ENCODE measurements at places on chromosomes 3 and 15.

DNA sequence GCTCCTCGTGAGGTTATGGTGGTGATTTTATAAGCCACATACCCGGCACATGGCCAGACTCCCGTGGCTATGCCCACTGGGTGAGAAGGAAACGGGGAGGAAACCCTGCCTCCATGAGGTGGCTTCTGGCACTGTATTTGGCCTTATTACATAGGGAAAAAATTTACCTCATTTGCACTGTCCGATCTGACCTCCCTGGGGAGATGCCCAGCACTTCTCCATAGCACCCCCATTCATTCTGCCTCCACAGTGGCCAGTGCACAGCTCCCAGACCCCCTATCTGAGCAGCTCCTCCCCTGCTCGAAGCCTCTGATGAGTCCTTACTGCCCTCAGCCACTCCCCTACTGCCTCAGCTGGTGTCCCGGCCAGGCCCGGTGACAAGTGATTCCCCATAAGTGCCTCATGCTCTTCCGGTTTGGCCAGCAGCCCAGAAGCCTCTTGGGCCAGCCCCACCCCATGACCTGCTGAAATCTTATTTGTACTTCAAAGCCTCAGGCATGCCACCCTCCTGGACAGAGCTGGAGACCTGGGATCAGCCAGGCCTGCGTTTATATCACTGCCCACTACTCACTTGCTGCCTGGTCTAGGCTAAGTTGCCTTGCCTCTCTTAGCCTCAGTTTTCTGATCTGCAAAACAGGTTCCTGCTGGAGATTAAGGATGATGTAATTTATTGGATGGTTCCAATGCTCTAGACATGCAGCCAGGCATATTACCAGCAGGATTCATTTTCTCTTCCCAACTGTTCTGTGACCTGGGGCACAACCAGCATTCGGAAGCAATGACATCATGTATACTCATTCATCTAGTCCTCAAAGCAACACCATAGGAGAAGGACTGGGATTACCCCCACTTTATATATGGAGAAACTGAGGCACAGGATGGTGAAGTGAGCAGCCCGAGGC lies 30.6 kb upstream of the SLC6A6 start:
- DNase-seq, result no peak

DNA sequence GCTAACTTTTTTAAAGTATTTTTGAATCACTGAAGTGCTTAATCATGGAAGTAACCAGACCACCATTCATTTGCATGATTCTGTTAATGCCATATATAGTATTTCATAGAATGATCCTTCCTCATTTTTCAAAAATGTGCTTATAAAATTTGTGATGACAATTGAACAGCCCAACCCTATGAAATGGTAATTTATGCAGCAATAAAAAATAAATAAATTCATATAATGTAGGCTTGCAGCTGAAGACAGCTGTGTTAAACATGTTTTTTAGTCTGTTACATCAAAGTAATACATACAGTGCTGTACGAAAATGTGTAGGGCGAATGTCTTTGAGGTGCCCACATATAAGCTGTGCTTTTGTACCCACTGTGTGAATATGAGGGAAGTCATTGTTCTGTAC lies 131.7 kb downstream of the FILIP1L start:
- no peak for DNase-seq

DNA sequence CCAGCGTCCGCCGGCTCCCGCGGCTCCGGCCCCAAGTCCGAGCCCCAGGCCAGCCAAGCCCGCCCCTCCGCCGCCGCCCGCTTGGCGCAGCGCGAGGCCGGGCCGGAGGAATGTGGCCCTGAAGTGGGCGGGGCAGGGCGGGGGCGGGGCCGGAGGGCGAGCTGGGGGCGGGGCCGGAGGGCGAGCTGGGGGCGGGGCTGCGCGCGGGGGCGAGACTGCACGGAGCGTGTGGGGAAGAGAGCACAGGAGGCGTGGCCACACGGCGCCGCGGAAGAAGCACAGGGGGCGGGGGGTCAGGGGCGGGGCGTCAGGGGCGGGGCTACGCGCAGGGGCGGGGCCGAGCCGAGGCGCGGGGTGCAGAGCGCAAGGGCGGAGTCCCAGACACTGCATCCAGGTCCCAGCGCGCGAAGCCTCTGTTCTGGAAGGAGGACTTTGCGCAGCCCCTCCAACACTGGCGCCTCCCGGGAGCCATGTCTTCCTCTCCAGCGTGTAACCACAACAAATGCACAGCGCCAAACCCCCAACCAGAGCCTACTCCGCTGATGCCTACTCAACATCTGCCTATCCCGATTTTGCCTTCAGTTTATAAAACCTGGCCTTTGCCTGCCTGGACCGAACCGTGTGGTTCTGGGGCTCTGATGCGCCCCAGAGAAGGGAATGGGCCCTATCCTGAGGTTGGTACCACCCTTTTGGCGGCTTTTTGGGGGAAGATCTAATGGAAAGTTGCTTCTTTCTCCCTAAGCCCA lies 105.5 kb downstream of the IQSEC1 start:
- DNase-seq, result peak; percentile 78

- no peak for DNase-seq
Observed at GRCh38 chr15:68808770-68809169, 11.9 kb downstream of the ANP32A start.

- no peak for DNase-seq
Observed at GRCh38 chr3:145191543-145191942, 969.4 kb downstream of the PLOD2 start.

DNA sequence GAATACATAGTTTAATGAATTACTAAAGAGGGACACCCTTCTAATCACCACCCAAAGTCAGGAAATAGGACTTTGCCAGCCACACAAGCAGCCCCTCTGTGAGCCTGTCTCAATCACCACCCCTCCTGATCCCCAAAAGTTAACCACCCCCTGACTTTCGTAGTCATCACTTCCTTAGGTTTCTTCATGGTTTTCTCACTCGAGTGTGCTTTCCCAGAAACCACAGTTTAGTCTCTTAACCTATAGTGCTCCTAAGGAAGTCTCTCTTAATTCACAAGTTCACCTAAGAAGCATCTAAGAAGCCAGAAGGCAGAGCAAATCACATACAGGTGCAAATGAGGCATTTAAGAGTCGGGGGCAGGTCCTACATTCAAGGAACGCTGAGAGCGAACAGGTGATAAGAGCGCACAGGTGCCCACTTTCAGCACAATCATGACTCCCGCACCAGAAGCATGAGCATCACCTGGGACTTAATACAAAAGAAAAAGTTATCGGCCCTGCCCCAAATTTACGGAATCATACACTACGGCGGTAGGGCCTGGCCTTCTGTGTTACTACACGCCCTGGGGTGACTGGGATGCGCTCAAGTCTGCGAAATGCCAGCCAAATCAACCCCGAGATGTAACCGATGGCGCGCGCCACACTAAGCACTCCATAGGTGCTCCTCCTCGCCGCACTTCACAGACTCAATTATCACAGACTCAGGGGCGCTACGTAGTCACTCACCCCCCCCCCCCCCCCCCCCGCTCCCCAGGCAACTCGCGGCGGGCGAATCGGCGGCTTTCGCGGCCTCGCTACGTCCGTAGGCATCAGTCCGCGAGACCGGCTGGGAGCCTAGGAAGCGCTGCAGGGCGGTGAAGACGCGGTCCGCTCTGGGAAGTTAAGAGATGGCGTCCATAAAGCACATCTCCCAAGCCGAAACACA lies 815 bp downstream of the ULK4 start:
- DNase-seq, result peak; percentile 12

GRCh38 chr15:53693729-53694475 lies 65.6 kb downstream of the WDR72 start:
- no peak for DNase-seq

- no peak for DNase-seq
Observed at GRCh38 chr3:157594413-157594812, 91.2 kb upstream of the VEPH1 start.

- DNase-seq, result no peak
Observed at GRCh38 chr15:88907111-88907510, 6.1 kb downstream of the MFGE8 start.

DNA sequence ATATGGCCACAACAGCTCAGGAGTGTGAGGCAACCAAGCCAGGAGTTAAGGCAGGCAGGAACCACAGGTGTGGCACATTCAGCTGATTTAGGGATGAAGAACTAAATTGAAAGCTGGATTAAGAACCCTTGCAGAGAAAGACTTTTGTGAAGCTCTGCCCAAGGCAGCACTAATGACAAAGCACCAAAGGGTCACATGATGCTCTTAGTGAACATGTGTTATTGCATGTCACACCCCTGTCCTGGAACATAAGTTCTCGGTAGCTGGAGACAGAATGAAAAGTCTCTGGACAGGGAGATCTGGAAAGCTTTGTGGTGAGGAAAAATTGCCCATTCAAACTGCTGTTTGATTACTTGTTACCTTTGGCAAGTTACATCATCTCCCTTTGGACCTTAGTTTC lies 3.2 kb downstream of the EAF1 start:
- no peak for DNase-seq

DNA sequence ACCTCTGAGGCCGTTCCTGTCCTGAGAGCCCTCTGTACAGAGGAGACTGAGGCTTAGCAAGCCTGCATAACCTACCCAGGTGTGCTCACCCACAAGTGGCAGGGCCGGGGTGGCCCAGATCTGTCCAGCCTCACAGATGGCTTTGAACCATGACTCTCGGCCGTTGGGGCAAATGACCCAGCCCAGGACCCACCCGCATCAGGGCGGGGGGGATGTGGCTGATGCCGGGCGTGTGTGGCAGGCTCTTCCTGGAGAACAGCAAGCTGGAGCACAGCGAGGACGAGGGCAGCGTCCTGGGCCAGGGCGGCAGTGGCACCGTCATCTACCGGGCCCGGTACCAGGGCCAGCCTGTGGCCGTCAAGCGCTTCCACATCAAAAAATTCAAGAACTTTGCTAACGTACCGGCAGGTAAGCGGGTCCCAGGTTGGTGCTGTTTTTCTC lies 133.5 kb downstream of the LRRK1 start:
- no peak for DNase-seq

- no peak for DNase-seq
Observed at GRCh38 chr3:111947231-111947630, 31.6 kb upstream of the ABHD10 start.

GRCh38 chr3:175477651-175478224 lies 618.6 kb downstream of the NAALADL2 start:
- DNase-seq, result no peak

DNA sequence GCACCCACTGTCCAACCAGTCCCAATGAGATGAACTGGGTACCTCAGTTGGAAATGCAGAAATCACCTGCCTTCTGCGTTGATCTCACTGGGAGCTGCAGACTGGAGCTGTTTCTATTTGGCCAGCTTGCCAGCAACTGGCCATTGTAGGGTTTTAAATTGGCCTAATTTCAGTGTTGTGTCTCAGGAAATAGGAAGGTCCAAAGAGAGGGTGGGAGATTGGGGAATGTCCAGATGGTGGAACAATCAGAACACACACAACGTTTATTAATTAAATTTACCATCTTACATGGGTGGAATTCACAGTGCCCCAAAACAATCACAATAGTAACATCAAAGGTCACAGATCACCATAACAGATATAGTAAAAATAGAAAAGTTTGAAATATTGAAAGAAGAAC lies 189.5 kb downstream of the ZNF385D start:
- DNase-seq, result no peak

- no peak for DNase-seq
Observed at GRCh38 chr15:70436428-70436827, 326.9 kb downstream of the UACA start.

- no peak for DNase-seq
Observed at GRCh38 chr3:3627114-3627513, 172.1 kb upstream of the LRRN1 start.

GRCh38 chr3:95311272-95311671 lies 1248.4 kb downstream of the NSUN3 start:
- no peak for DNase-seq

GRCh38 chr15:63473999-63474809 lies 30.2 kb upstream of the USP3 start:
- DNase-seq, result no peak

DNA sequence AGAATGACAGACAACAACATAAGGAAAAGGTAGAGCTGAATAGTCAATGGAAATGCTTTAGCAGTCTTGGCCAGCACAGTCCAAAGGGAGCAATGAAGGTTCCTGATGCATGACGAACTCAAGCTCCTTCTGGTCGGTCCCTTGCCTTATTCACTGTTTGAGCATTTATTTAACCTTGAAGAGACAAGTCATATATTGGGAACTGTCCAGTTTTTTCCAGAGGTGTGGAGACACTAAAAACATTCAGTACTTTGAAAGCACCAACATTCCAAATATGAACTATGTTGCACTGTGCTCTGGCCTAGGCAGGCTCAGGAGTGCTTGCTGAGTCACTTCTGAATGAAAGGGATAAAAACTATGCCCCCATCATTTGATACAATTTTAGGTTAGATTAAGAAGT lies 384.8 kb downstream of the MECOM start:
- DNase-seq, result no peak

- DNase-seq, result no peak
Observed at GRCh38 chr3:160617636-160618035, 52.3 kb upstream of the KPNA4 start.

DNA sequence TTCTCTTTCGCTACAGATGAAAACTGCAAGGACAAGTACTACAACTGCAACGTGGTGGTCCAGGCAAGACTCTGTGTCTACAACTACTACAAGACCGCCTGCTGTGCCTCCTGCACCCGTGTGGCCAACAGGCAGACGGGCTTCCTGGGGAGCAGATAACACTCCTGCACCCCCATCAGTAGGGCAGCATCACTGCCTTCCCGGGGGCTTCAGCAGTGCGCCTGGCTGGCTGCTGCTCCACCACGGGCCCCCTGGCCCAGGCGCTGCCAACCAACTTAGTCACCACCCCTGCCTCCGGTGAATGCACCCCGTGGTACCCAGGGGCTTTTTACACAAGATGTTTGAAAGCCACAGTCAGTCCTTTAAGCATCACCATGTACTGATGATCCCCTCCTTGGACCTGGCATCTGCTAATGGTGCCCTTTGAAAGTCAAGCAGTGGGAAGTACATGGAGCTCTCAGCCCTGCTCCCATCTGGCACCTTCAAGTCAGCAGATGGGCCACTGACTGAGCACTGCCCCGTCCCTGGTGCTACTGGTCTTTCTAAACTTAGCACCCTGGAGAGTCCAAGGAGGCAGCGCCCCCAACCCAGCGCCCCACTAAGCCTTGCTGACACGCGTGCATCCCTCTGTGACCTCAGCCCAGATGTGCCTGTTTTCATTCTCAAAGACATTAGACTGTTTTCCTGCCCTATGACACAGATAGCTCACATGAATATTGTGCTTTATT lies 33.0 kb upstream of the NR2E3 start:
- DNase-seq, result no peak

DNA sequence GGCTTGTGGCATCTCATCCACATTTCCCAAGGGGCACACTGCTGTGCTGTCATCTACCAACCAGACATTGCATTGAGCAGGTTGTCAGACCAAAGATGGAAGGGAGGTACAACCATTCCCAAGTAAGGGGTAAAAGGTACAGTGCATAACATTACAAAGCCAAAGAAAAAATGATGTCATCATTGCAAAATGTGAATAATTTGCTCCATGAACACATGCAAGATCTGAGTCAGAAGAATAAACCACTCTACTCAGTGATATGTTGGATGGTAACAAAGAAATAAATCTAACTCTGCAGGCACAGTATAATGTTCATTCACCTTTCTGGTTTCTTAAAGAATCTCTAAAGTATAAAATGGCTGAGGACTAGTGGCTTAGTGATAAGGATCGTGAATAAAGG lies 202.7 kb downstream of the MAGI1 start:
- DNase-seq, result no peak

Data from stimulated activated CD8-positive, alpha-beta memory T cell treated with anti-CD3 and anti-CD28 coated beads, Interleukin-7, amount 100 ng/mL, for 1 hour (primary cell).